Esophagus muscularis mucosa (tissue), 4 donors: ENCODE measurements at places on chromosomes 5 and 9. TPM values are rescaled to one million over a fixed set of nuclear protein-coding genes. Genes with fewer than 3 reads are reported as not detected.

The SLF1 gene
- total RNA-seq, result 3.2 TPM

The ANKRD31 gene
- total RNA-seq, result under 0.01 TPM

The TRAF1 gene
- total RNA-seq, result 7.1 TPM

The CTXN3 gene
- not detected for total RNA-seq

The COL23A1 gene
- total RNA-seq, result 0.83 TPM

- DNase-seq, result no peak
Measured at GRCh38 chr5:129807162-129807814, 59.4 kb downstream of the MINAR2 start.

- no peak for DNase-seq
Measured at GRCh38 chr5:38591523-38591849, 35.0 kb upstream of the LIFR start.

DNA sequence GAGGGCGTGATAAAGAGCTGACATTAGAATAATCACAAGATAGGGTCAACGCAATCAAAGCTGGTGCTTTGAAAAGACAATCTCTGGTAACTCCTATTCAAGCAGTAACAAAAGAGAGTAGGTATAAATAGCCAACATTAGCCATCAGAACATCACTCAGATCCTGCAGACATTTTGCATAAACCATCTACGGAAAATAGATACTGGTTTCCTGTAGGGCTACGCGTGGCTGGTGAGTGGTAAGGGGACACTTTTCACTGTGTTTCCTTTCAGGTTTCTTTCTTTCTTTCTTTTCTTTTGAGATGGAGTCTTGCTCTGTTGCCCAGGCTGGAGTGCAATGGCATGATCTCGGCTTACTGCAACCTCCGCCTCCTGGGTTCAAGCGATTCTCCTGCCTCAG, 22.3 kb downstream of the TTF1 start:
- DNase-seq, result no peak

DNA sequence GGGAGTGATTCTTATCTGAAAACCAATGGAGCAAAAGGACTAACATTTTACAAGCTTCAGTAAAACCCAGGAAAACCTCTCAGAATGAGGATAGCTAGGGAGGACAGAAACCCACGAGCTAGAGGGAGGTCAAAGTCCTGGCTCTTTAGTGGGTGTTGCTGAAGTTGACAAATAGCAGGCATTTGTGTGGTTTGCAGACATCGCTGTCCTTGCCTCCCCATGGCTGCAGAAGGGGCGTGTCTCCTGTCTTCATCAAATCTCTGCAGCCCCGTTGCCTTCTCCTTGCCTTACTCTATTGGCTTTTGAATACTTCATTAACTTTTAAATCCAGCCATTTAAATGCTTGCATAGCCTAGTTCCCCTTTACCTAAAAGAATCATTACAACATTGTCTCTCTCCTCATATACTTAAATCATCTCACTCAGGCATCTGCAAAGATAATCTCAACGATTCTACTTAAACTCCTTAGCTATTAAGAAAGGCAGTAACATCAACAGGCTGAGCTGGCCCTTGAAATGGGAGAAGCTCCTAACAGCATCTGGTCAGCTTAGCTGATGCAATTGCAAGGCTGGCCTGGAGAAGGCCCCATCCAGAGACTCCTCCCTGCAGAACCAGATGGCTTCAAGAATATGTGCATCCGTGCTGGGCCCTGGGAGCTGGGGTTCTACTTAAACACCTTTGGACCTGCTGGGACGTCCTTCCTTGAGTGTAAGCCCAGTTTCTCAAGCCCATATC, 152.8 kb upstream of the TAS2R1 start:
- DNase-seq, result no peak

DNA sequence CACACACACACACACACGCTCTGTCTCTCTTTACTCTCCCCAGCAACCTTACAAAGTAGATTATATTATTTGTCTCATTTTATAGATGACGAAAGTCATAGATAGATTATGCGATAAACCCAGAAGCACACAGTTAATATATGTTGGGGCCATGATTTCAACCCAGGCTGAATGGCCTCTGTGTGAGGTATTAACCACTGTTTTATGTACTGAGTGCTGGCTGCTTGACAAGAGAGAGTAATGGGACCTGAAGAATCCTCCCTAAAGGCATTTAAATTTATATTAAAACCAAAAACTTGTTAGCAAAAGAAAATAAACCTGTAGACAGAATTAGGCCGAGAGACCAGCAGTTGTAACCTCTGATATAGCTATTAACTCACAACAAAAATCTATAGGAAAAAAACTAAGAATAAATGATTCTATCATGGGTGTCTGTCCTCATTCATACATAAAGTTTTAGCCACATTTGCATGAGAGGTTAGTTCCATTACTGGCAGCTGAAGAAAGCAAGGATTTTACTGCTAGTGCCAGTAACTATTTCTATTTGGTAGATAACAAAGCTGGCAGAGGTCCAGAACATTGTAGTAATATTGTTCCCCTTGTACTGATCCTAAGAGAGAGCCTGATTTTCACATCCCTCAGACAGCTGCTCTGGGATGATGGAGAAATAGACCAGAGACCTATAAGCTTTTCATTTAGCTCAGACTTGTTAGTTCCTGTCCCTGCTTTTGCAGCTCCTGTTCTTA, 250.9 kb downstream of the ADGRV1 start:
- DNase-seq, result no peak
